Mesendoderm (in vitro differentiated cells): ENCODE measurements at places on chromosomes 13 and 19.

- peak overlapping the region; percentile 71 for H3K4me3 ChIP-seq
- H3K27me3 ChIP-seq: peaks cover 2% of the 10 kb centered on the region
- peak; percentile 28 for DNase-seq
- peaks cover 2% of the 10 kb centered on the region for H3K4me1 ChIP-seq
- peak overlapping the region; percentile 93 for H3K27ac ChIP-seq
Measured at GRCh38 chr13:74136084-74136658, 2.0 kb upstream of the KLF12 start.

DNA sequence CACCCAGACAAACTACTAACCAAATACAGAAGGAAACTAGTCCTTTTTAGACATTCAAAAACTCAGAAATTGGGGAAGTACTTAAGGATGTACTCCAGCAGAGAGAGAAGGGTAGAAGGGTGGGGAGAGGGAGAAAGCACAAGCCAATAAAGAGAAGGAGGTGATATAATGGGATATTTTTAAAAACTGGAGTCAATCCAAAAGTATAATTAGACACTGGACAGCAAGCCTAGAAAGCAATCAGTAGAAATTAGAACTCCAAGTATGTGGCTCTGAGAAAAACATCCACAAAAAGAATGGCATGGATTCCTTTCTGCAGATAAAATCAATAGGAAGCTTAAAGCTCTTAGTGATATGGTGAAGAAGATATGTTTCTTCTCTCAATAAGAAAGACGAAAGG is 55.8 kb downstream of the PEPD start:
- no peak overlapping the region for H3K4me3 ChIP-seq
- no peak for DNase-seq
- no peaks in the 10 kb centered on the region for H3K4me1 ChIP-seq
- no peaks in the 10 kb centered on the region for H3K36me3 ChIP-seq
- no peaks in the 10 kb centered on the region for H3K27me3 ChIP-seq

- no peaks in the 10 kb centered on the region for H3K36me3 ChIP-seq
- no peaks in the 10 kb centered on the region for H3K27me3 ChIP-seq
- no peaks in the 10 kb centered on the region for H3K4me1 ChIP-seq
- H3K27ac ChIP-seq: no peak overlapping the region
- DNase-seq: no peak
Measured at GRCh38 chr19:9881720-9882119, 46.6 kb downstream of the PIN1 start.

GRCh38 chr13:39773833-39774232 is 118.4 kb downstream of the COG6 start:
- H3K27ac ChIP-seq: no peak overlapping the region
- H3K4me3 ChIP-seq: no peak overlapping the region
- H3K4me1 ChIP-seq: peaks cover 2% of the 10 kb centered on the region
- H3K27me3 ChIP-seq: no peaks in the 10 kb centered on the region
- DNase-seq: no peak

GRCh38 chr13:42597505-42597904 is 23.6 kb downstream of the TNFSF11 start:
- no peak overlapping the region for H3K4me3 ChIP-seq
- H3K36me3 ChIP-seq: no peaks in the 10 kb centered on the region
- no peak overlapping the region for H3K27ac ChIP-seq
- H3K27me3 ChIP-seq: no peaks in the 10 kb centered on the region
- H3K4me1 ChIP-seq: no peaks in the 10 kb centered on the region

GRCh38 chr13:110258876-110259631 is 47.9 kb downstream of the COL4A1 start:
- no peaks in the 10 kb centered on the region for H3K27me3 ChIP-seq
- H3K36me3 ChIP-seq: no peaks in the 10 kb centered on the region
- no peak overlapping the region for H3K27ac ChIP-seq
- no peak for DNase-seq

DNA sequence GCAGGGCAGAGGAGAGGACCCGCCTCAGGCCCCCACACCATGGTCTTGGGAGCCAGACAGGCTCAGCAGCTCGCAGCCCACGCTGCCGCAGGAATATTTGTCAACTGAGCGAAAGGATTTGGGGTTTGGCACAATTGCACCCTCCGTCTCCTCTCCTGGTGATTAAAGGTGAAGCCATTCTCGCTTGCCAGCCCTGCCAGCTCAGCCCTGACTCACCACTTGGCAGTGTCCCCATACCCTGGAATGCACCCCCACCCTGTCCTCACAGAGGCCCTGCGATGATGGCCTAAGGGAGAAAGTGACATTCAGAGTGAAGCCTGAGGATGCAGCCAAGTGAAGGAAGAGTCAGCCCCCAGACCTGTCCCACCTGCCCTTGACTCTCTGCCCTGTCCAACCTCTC is 18.8 kb downstream of the CYTH2 start:
- no peaks in the 10 kb centered on the region for H3K27me3 ChIP-seq
- H3K36me3 ChIP-seq: no peaks in the 10 kb centered on the region
- no peak overlapping the region for H3K27ac ChIP-seq
- H3K4me1 ChIP-seq: no peaks in the 10 kb centered on the region
- no peak for DNase-seq

DNA sequence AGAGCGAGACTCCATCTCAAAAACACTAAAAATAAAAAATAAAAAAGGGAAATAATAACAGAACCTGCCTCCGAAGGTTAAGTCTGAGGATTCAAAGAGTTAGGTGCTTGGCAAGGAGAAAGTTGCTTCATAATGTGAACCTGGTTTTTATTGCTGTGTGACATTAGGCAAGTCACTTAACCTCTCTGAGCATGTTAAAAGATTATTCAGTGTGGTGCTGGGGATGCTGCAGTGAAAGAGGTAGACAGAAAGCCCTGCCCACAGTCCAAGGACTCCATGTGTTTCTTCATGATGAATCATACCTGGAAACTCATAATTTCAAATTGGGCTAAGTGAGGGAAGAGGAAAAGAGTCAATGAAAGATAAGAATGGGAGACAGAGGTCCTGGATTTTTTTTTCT is 2.4 kb downstream of the IL27RA start:
- H3K27me3 ChIP-seq: no peaks in the 10 kb centered on the region
- no peak overlapping the region for H3K27ac ChIP-seq
- H3K4me1 ChIP-seq: no peaks in the 10 kb centered on the region
- no peak for DNase-seq

- no peaks in the 10 kb centered on the region for H3K36me3 ChIP-seq
- H3K4me3 ChIP-seq: no peak overlapping the region
- H3K27me3 ChIP-seq: no peaks in the 10 kb centered on the region
- DNase-seq: no peak
- H3K27ac ChIP-seq: no peak overlapping the region
Measured at GRCh38 chr19:13303381-13304129, 153.3 kb downstream of the IER2 start.

DNA sequence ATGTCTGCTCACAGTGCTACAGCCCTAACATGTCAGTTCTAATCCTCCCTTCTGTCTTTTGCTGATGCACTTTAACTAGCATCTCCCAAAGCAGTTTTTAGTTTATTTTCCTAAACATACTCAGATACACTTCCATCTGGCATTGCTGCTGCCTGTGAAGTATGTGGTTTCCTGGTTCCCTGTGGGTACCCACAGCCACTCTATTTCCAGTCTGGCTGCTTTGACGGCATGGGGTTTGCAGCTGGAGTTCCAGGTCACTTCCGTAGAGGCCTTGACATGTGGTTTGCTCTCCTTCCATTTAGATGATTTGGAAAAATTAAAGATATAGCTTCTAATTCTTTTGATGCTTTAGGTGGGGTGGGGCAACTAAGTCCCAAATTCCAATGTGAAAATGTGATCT is 375.5 kb downstream of the PCDH20 start:
- H3K36me3 ChIP-seq: no peaks in the 10 kb centered on the region
- H3K4me1 ChIP-seq: no peaks in the 10 kb centered on the region
- H3K4me3 ChIP-seq: no peak overlapping the region
- no peaks in the 10 kb centered on the region for H3K27me3 ChIP-seq

DNA sequence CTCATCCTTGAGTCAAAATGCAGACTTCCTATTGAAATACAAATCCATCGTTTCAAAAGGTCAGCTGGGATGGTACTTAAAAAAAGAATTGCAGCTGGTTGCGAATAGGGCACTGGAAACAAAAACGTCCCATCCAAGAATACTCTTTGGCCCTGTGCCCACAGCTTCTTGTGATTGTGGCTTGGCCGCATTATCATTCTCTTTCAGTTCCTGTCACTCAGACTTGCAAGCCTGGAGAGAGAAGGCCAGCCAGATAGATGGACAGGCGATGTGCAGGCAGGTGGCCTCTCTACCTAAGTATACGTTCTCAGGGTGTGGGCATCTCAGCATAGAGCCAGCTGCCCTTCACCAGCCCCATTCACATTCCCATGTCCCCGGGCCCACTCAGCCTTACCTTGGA is 208.5 kb upstream of the ZNF536 start:
- H3K27me3 ChIP-seq: no peaks in the 10 kb centered on the region
- DNase-seq: no peak
- H3K36me3 ChIP-seq: no peaks in the 10 kb centered on the region

- no peak overlapping the region for H3K27ac ChIP-seq
- DNase-seq: no peak
- H3K36me3 ChIP-seq: no peaks in the 10 kb centered on the region
- H3K27me3 ChIP-seq: no peaks in the 10 kb centered on the region
- no peak overlapping the region for H3K4me3 ChIP-seq
- H3K4me1 ChIP-seq: no peaks in the 10 kb centered on the region
Measured at GRCh38 chr13:91247768-91248167, 99.7 kb upstream of the MIR17HG start.

DNA sequence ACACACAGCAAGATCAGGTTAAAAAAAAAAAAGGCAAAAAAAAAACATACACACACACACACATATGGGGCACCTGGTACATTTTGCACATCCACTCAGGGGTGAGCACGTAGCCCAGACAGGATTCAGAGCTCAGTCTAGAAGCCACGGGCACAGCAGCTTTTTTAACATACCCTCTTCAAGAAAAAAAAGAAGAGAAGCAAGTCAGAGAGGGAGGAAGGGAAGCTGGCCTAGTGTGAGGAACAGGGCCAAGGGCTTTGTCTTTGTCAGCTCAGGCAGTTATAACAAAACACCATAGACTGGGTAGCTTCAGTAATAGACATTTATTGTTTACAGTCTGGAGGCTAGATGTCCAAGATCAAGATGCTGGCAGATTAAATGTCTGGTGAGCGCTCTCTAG is 2.3 kb upstream of the TPM4 start:
- H3K4me3 ChIP-seq: no peak overlapping the region
- H3K36me3 ChIP-seq: no peaks in the 10 kb centered on the region
- H3K4me1 ChIP-seq: peaks cover 1% of the 10 kb centered on the region
- no peak overlapping the region for H3K27ac ChIP-seq
- no peak for DNase-seq

GRCh38 chr13:30466841-30467252 is 1.1 kb upstream of the HMGB1 start:
- peak; percentile 59 for DNase-seq
- H3K4me3 ChIP-seq: no peak overlapping the region
- H3K27ac ChIP-seq: no peak overlapping the region
- H3K36me3 ChIP-seq: peaks cover 5% of the 10 kb centered on the region
- no peaks in the 10 kb centered on the region for H3K27me3 ChIP-seq

DNA sequence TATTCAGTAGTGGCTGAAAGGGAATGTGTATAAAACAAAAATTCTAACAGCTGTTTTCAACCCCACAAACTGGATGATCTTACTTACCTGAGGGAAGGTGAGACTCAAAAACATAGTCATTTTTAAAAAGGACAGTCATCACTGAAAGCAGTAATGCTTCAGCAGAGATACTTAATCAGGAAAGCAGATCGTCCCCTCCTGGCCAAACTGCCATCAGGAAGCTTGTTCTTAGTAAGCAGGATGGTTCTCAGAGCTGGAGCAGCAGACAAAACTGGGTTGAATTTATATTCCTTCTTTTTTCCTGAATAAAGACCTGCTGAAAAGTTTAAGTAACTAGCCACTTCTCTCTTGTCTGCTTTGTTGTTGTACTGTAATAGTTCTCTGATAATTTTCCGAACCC is 1156.5 kb downstream of the OLFM4 start:
- H3K36me3 ChIP-seq: no peaks in the 10 kb centered on the region
- peak overlapping the region; percentile 43 for H3K27ac ChIP-seq
- peak; percentile 61 for DNase-seq
- H3K4me3 ChIP-seq: no peak overlapping the region
- no peaks in the 10 kb centered on the region for H3K27me3 ChIP-seq

DNA sequence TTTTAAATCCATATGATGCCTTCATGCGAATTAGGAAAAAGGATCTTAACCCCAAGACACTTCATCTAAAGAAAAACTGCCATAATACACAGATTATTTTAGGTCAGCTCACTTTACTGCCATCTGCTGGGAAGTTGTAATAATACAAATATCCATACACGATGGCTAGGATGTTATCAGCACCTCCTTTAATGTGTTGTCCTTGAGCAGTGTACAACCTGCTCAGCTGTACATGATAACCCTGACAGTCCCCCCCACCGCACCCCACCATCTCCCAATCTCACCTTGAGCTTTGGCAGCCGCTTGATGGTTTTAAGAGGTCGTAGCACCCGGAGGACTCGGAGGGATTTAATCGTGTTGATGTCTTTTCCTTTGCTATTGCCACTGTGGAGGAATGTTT is 112.2 kb downstream of the IER2 start:
- H3K27me3 ChIP-seq: no peaks in the 10 kb centered on the region
- H3K4me3 ChIP-seq: no peak overlapping the region
- peak; percentile 33 for DNase-seq
- no peaks in the 10 kb centered on the region for H3K36me3 ChIP-seq

DNA sequence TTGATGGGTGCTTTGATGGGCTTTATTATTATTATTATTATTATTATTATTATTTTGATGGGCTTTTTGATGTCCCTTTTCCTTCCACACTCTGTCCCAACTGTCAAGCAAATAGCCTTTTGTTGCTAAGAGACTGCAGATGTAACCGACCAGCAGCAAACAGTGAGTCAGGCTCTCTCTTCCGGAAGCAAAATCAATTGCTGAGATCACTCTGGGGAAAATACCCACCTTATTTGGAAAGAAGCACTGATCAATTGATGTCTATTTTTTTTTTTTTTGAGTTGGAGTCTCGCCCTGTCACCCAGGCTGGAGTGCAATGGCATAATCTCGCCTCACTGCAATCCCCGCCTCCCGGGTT is 2.9 kb downstream of the LDLR start:
- no peak for DNase-seq
- H3K27me3 ChIP-seq: no peaks in the 10 kb centered on the region
- H3K27ac ChIP-seq: no peak overlapping the region

DNA sequence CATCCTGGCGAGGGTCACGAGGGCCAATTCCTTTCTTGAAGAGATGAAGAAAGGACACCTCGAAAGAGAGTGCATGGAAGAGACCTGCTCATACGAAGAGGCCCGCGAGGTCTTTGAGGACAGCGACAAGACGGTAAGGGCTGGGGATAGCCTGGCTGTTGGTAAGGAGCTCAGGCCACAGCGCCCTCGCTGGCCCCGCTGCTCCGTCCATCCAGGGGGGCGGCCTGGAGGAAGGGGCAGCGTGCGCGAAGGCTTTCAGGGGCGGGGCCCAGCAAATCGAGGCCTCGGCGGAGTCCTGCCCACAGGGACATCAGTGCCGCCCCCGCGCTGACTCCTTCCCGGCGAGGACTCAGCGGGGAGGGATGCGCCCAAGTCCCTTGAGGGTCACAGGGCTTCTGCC is 6.9 kb downstream of the F10 start:
- no peak overlapping the region for H3K4me3 ChIP-seq
- H3K36me3 ChIP-seq: no peaks in the 10 kb centered on the region
- peaks cover 5% of the 10 kb centered on the region for H3K4me1 ChIP-seq
- no peaks in the 10 kb centered on the region for H3K27me3 ChIP-seq
- DNase-seq: no peak
- no peak overlapping the region for H3K27ac ChIP-seq
